Effector CD8-positive, alpha-beta T cell (primary cell): ENCODE measurements at places on chromosomes 2 and 18.
A peak's percentile ranks its signal among the peaks of the same experiment; 100 is the strongest.

DNA sequence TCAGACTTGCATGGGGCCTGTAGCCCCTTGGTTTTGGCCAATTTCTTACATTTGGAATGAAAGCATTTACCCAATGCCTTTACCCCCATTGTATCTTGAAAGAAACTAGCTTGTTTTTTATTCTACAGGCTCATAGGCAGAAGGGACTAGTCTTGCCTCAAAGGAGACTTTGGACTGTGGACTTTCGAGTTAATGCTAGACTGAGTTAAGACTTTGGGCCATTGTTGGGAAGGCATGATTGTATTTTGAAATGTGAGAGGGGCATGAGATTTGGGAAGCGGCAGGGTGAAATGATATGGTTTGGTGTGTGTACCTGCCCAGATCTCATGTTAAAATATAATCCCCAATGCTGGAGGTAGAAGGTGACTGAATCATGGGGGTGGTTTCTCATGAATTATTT, 13.4 kb upstream of the WDR75 start:
- no peak for DNase-seq

- DNase-seq = no peak
These were observed 105.6 kb upstream of the LDLRAD4 start for GRCh38 chr18:13112982-13113381.

DNA sequence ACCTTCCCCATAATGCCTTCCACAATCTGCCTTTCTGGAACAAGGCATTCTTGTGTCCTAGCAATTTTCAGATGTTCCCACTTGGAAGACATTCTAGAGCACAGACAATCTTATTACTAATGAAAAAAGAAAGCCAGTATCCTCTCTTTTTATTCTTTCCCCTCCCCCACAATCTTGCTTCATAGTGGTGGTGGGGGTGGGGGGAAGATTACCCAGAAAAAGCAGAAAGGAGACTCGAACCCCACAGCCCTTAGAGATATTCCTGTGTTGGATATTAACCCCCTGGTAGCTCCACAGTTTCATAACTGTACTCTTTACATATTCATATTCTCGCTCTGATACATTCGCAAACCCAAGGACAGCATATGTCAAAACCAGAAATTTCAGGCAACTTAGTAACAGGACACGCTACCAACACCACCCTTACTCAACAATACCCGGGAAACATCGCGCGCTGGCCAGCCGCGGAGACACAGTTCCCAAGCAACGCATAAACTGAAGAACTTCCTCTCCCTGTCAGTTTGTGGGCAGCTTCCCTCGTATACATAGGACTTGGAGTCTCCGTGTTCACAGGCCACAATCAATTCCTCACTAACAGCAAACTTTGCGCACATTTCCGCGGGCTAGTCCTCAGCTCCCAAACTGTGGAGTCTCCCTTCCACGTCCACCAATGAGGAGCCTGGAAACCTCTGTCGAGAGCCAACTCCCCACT, 793 bp downstream of the NR4A2 start:
- peak; percentile 39 for DNase-seq

DNA sequence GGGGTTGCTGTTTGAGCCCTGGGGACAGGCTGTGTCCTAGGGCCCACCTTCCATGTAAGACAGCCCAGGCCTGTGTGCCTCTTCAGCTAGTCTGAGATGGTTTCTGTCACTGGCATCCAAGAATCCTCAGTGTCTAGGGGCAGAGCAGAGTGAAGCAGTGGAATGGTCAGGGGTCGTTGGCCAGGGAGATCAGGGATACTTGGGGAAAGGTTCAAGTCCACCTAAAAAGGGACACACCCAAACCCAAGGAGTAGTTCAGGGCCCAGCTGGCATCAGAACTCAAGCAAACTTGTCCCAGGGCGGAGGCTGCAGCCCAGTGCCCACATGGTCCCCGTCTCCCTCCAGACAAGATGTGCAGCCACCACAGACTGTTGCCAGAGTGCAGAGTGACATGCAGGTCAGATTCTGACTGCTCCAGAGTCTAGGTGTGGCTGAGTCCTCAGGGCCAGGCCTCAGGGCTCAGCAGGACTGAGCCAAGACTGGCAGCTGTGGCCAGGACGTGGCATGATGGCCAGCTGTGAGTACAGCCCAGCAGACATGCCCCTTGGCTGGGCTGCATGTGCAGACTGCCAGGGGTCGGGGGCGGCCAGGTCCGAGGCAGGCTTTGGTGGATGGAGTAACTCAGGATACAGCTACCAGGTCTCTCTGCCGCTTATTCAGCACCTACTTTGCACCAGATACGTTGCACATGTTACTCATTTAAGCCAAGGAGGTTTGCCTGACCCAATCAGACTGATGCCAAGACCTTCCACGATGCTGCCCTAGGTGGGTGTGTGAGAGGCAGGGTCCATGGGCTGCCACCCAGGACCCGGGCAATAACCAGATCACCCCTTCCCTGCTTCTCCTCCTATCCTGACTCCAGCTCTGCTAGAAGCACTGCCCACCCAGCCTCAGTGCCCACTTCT, 146.6 kb downstream of the SMAD7 start:
- no peak for DNase-seq

GRCh38 chr18:24270358-24270936, 127.2 kb downstream of the OSBPL1A start:
- DNase-seq = no peak

- no peak for DNase-seq
These were observed 77.1 kb downstream of the SMAD4 start for GRCh38 chr18:51107082-51107481.

DNA sequence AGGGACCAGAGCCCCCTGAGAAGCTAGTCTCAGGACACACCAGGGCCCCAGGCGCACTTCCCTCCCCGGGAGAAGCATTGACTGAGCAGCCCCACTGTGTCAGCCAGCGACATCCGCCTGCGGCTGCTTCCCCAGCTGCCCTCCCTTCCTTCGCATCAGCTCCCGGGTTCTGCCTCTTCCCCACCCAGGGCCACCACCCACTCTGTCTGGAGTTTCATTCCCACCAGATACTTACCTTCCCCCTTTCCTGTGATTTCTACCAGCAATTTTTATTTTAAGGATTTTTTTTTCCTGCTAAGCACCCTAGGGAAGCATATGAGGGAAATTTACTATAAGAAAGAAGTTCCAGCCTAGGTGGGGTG, 99.2 kb downstream of the SMAD7 start:
- DNase-seq = no peak

GRCh38 chr2:168663993-168664392, 138.4 kb upstream of the NOSTRIN start:
- DNase-seq = no peak

GRCh38 chr2:182698671-182699070, 17.4 kb upstream of the DNAJC10 start:
- no peak for DNase-seq

DNA sequence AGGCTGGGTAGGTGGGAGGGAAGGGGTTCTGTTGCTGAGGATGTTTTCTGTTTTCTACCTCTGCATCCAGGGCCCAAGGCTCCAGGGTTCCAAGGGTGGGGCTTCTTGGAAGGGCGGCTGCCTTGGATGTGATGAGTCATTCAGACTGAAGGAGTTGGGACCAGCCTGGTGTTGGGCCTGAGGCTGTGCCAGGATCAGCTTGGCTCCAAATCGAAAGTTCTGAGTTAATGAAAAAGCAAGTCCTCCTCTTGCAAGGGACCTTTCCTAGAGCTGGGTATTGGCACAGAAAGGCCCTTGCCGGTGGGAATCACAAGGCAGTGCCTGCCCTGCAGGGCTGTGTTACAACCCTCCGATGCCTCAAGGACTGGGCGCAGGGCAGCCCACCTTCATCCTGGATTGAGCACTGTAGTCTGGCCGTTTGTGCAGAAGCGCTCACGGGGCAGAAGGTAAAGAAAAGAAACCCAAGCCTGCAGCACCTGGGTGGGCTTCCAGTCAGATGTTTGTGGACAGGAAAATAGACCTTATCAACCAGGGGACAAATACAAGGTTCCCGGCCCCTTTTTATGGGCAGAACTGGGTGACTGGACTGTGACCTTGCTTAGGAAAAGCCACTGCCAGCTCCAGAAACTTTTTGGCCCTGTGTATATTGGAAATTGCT, 52.5 kb upstream of the MCFD2 start:
- no peak for DNase-seq

DNA sequence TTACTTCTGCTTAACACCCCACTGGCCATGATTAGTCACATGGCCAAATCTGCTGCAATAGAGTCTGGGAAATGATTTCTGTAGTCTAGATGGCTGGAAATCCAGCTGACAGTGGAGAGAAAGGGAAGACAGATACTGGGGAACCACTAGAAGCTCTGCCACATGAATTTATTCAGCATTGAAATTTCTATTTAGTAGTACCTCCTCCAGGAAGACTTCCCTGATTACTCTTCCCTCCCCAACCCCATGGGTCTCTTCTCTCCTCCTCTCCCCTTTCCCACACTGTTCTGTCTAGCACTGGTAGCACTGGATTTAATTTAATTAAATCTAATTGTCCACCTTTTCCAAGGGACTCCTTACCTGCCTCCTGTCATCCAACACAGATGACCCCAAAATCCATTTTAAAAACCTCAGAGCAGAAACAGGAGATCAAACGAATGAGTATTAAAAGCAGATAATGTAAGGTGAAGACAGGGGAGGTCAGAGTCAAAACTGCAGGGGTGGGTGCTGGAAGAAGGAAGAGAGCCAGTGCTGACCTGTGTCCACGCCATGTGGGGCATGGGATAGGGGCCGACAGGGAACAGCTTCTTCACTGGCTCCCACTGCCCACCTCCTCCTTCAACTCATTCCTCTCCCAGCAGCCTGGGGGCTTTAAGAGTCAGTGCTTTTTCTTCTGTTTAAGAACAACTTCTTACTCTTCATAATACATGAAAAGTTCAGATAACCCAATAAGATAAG, 169.2 kb upstream of the HS6ST1 start:
- DNase-seq = no peak

- no peak for DNase-seq
These were observed 324.1 kb downstream of the LPIN1 start for GRCh38 chr2:12070581-12070980.

DNA sequence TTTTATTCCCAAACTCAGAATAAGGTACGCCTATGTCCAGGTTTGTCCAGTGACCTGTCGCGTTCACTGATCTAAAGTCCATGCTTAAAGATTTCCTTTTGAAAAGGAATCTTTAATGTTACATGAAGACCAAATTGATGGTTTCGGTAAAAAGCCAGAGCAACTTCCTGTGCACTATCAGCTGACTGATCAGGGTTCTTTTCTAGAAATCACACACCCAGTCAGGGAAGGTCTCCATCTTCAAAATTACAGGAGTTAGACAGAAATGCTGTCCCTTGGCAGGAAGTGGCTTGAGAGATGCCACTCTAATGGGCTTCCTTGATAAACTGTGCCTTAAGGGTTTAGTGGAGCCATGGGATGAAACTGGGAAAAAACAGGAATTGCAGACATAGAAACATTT, 14.7 kb upstream of the ARHGAP25 start:
- no peak for DNase-seq

DNA sequence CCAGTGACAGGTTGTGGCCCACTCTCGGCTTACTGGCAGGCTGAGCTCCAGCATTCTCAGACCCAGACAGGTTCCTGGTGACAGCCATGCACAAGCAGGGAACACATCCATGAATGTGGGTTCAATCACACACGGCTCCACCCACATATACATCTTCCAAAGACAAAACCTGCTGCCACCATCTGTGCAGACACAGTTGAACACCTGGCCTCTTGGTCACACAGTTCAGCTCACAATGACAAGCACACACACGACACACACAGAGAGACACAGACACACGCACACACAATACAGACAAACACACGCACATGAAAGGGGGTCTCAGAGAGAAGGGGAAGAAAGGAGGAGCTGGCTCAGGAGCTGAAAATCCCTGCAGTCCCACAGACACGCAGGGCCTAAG, 32.1 kb upstream of the PTMA start:
- DNase-seq = no peak

- DNase-seq = no peak
These were observed 11.4 kb upstream of the AFG3L2 start for GRCh38 chr18:12388442-12388841.

- DNase-seq = no peak
These were observed 67.6 kb downstream of the AAK1 start for GRCh38 chr2:69575926-69576325.

DNA sequence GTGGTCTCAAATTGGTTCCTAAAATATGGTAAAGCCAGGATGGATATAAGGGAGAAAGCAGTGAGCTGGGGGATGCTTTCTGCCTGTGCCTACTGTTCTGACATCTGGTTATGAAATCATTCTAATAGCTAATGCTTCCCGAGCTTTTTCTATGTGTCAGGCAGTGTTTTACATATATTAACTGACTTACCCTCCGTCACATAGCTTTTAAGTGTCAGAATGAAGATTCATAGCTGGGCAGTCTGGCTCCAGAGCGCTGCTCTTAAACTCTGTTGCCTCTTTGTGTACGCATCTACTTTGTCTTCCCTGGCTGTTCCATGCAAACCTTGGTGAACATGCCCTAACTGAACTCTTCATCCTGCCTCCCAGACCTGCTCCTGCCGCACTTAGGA, 195.7 kb downstream of the LPIN1 start:
- DNase-seq = no peak

DNA sequence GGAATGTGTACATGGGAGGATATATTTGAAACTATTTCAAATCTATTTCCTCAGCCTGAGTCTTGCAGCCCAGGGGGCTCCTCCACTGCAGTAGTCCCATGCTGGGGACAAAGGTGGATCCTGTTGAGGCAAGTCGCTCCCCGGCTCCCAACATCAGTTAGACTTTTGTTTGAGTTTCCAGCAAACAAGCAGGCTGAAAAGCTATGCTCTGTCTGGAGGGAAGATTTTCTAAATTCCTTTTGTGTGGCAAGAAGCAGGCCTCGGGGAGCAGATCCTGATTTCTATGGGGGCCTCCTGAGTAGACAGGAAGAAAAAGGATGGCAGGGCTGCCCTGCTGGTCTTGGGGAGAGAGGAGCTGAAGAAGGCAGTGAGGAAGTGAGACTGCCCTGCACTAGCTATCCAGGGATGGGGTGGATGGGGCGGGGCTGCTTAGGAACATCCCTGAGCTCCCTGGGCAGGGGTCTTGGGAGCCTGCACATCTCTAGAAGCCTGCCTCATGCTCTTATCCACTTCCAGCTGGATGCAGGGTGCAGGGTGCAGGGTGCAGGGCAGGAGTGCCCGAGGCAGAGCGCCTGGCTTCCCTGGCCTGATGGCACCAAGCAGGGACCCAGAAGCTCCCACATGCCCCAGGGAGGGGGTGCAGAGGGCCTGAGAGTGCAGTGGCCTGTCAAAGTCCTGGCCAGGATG, 6.0 kb upstream of the CIB4 start:
- DNase-seq = no peak

DNA sequence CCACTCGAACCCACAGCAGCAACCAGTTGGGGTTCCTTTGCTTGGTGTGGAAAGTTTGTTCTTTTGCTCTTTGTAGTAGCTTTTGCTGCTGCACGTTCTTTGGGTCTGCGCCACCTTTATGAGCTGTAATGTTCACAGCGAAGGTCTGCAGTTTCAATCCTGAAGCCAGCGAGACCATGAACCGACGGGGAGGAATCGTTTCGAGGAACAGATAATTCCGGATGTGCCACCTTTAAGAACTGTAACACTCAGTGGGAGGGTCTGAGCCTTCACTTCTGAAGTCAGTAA, 14.3 kb downstream of the GPR17 start:
- DNase-seq = no peak

DNA sequence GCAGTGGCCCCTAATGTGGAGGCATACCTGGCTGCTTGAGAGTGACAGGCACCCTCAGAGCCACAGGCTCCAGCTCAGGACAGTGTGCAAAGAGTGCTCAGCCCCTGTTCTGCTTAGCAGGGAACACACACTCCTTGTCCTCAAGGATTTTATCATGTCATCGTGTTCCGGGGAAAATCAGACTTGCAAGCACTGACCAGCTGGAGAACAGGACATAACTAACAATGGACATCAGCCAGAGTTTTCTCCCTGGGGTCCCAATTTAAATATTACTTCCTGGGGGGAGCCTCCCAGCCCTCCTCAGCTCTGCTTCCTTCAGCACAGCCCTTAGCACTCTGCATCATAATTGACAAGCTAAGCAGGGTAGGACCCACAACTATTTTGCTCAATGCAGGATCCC, 175.4 kb upstream of the ACAA2 start:
- DNase-seq = no peak
